Stimulated activated CD8-positive, alpha-beta memory T cell treated with anti-CD3 and anti-CD28 coated beads, Interleukin-7, amount 100 ng/mL, for 24 hours (primary cell): ENCODE measurements at places on chromosomes 16 and 17.

GRCh38 chr16:14164916-14165662, 94.0 kb downstream of the MRTFB start:
- DNase-seq = no peak

- DNase-seq = no peak
Measured at GRCh38 chr17:61345825-61346666, 53.6 kb upstream of the TBX2 start.

DNA sequence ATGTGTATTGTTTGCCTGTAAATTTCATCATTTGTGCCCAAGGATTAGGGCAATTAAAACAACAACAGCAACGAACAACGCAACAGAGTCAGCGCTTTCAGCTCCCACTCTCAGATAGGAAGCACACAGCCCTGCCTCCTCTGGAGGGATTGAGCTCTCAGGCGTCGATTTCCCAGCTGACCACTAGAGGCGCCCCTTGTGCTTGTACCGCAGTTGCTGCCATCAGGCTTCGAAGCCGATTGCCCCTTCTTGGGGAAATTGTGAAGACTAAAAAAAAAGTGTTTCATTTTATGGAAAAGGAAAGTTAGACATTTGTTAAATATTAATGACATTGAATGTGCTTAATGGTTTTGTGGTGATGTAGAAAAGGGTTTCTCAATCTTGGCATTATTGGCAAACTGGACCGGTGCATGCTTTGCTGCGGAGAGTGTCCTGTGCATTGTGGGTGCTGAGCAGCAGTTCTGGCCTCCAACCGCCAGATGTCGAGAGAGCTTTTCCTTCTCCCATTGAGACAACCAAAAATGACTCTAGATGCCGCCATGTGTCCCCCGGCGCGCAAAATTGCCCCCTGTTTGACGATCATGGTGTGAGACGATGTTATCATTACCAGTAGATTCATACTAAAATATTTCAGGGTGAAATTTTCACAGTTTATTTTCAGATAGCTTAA, 650.4 kb upstream of the RBFOX1 start:
- DNase-seq = no peak

DNA sequence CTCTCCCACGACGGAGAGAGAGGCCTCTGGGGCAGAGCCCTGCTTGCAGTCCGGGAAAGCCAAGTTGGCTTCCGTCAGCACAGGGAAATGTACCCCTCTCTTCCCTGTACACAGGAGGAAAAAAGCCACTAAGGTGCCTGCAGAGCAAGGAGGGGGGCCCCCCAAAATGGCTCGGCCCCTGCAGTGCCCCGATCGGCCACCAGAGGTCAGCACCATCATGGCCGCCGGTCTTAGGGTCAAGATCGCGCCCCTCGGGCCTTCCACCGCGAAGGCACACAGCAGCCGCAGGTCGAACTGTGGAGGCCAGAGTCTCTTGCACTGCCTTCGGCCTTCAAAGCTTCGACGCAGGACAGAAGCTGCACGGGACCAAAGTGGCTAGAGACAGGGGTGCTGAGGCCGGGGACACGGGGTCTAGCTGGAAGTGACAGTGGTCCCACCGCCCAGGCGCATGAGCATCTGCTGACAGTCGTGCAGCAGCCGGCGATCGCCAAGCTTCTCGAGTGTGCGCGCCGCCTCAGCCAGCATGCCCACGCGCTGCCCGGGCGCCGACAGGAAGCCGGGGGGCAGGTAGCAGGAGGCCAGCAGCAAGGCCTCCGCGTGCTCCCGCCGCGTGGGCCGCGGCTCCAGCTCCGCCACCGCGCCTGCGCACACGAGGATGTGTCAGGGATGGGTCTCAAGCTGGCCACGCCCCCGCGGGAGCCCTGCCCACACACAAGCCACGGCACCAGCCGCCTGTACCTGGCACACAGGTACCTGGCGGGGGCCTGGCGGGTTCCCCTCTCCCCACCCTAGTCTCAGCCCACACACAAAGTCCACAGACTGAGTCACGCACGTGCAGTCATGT, 24.4 kb downstream of the SREBF1 start:
- peak; percentile 56 for DNase-seq

- DNase-seq = no peak
Measured at GRCh38 chr16:72014675-72015074, 6.1 kb downstream of the DHODH start.

DNA sequence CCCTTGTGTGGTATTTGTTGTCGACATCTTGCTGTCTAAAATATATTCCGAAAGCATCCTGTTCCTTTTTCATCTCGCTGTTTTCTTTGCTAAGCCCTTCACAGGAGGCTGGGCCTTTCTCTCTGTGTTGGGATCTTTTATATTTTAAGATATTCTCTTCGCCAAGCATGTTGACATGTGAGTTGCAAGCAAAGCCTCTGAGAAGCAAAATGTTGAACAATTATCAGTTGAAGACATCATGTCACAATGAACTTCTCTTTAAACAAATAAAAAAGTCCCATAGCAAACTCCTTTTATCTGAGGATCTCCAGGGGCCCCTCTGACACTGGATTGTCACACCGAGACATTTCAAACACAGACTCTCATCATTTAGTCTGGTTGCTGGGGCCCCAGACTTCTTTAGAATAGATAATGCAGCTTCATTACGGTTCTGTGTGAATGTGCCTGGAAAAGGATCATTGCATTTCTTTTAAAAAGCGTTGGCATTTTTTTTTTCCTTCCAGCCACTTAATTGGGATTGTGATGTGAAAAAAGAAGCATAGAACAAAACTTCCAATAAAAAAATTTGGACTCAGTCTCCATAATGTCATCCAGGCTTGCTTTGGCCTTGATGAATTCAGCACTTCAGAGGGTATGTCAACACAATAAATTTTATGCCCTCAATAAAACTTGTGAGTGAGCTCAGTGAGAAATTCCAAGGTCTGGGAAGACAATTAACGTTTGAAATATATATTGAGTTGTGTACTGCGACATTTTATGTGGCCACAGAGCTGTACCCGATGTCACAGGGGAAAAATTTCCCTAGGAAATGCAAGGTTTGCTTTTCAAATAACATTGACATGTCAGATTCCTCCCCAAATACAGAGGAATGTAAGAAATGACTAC, 496.8 kb downstream of the XYLT1 start:
- DNase-seq = no peak

DNA sequence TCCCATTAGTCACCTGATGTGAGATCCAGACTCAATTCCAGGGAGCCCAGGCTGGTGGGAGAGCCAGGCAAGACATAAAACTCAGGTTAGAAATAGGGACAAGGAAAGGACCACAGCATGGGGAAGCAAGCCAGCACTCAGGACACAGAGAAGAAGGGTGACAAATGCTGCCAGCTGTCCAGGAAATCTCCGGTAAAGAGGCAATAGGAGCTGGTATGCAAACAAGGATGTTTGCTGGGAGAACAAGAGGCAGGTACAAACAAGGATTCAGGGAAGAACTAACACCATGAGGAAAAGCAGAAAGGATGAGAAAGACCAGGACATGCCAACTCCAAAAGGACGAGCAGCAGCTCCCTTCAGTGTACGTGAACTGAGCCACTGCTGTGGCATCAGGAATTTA, 10.2 kb upstream of the TXNDC11 start:
- DNase-seq = no peak

DNA sequence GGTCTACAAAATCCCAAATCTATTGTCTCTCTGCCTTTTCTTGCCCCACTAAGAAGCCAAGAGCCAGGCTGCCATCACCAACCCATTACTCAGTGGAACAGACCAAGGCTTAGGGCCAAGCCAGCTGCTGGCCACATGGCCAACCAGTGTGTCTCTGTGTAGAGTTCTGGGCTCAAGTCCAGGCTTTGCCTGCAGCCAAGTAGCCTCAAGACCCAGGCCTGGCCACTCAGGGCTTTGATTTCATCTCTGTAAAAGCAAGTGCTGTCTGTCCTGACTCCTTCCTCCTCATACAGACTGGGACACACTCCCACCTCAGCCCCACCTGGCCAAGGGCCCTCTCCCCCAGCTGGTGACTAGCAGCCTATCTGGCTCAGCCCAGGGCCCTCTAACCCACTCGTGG, 14.6 kb downstream of the SREBF1 start:
- no peak for DNase-seq

DNA sequence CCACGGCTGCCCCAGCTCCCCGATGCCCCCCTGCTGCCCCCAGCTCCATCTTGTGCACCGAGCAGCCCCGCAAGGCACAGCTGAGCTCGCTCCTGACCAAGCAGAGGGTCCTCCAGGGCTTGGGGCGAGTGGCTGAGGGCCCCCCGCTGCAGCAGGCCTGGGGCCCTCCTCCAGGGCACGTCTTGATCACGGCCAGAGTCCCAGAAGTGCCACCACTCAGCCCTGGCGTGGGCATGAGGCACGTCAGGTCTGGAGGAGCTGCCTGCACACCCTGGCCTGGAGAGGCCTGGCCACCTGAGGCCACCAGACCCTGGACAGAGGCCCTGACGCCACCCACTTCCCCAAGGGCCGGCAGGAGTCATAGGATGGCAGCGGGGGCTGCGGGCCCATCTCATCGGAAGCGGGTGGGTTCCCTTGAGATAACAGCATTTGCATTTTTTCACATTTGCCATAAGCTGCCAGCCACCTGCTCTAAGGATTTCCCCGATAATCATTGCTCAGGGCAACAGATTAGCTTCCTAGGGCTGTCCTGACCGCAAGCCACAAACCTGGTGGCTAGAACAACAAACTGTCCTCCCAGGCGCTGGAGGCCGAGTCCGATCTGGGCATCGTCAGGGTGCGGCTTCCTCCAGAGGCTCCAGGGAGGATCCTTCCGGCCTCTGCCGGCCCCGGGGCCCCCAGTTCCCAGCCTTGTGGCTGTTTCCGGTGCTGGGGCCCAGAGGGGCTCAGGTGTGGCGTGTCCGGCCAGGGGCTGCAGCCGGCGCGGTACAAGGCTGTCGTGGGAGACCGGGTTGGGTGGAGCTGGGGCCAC, 23.9 kb upstream of the C1QTNF8 start:
- no peak for DNase-seq

- no peak for DNase-seq
Measured at GRCh38 chr17:7063518-7064094, 16.4 kb downstream of the CLEC10A start.

- DNase-seq = no peak
Measured at GRCh38 chr16:70689035-70689969, 3.4 kb upstream of the MTSS2 start.

- DNase-seq = no peak
Measured at GRCh38 chr16:88813269-88814143, 1.8 kb upstream of the APRT start.

DNA sequence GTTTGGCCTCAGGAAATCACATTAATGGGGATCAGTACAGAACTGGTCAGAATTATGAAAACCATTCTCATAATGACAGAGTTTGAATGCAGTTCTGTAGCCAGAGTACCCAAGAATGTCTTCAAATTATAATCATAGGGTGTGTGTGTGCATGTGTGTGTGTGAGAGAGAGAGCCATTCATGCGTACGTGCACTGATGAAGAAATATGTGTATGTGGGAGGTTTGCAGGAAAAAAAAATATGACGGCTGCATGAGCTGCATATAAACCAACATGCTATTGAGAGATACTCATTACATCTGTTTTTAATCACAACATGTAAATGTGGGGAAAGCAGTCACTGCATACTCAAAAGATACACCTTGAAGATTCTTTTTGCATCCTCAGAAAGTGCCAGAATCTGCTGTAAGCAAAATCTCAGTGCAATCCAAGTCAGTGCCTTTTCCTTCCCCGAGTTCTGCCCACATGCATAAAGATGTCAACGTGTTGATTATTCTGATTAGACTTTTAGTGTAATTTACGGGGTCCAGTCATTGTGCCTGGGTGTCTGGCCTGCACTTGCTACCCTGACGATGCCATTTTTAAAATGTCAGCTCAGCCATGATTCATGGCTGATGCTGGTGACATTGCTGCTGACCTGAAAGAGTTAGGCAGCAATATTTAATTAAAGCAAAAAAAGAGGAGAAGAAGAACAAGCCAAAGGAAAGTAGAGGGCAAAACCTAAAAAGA, 378.7 kb upstream of the ZFHX3 start:
- DNase-seq = no peak

GRCh38 chr16:55333684-55334083, 9.7 kb downstream of the IRX6 start:
- no peak for DNase-seq

DNA sequence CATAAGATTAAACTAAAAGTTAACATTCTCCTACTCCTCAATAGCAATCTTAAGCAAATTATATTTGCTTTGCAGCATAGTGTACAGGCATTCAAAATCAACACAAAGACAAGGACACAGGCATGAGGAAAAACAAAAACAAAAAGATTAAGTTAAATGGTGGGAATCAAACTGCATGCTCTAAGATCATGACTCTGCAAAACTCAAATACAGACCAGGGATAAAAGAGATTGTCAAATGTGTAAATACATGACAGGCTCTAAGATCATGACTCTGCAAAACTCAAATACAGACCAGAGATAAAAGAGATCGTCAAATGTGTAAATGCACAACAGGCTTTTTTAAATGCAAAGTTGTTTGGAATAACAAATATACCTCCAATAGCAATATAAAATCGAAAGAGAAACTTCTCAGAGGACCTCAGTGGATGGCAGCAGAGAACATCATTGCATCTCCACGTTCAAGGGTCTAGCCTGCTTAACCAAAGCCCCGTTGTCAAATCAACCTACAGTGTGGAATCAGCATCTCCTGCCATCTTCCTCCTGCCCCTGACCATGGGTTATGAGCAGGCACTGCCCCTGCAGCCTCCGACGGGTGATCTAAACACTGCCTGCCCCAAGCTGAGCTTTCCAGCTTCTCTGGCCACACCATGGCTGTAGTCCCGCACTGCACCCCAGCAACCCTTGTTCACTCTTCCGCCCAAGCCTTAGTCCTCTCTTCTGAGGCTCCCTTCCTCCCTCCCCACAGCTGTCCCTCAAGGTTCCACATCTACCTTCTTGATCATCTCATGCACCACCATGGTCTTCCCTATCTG, 446.1 kb downstream of the SOX9 start:
- no peak for DNase-seq

DNA sequence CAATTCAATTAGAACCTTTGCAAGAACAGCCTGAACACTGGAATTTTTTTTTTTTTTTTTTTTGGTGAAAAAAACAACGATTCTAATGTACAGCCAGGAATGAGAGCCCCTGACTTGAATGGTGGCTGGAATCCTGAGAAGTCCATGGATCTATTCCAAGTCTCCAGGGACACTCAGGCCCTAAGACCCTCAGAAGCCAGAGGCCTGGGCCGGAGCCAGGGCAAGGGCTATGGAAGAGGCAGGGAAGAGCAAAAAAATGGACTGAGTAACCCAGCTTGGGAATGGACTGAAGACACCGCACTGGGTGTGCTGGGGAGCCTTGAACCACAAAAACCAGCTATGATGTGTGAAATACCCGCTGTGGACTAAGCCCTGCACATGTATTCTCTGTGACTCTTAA, 60.3 kb upstream of the LHX1 start:
- DNase-seq = no peak

GRCh38 chr16:6035161-6035560, 937.6 kb upstream of the EEF2KMT start:
- no peak for DNase-seq

- no peak for DNase-seq
Measured at GRCh38 chr16:88672776-88673175, 9.9 kb upstream of the MVD start.

- DNase-seq = no peak
Measured at GRCh38 chr16:73323880-73324279, 276.0 kb upstream of the ZFHX3 start.

- DNase-seq = no peak
Measured at GRCh38 chr17:55342800-55343585, 78.2 kb downstream of the HLF start.

- DNase-seq = no peak
Measured at GRCh38 chr17:46976626-46977270, 2.3 kb downstream of the RPRML start.
